ENCODE measurements at places on chromosomes 2 and 18.
A peak's percentile ranks its signal among the peaks of the same experiment; 100 is the strongest.

DNA sequence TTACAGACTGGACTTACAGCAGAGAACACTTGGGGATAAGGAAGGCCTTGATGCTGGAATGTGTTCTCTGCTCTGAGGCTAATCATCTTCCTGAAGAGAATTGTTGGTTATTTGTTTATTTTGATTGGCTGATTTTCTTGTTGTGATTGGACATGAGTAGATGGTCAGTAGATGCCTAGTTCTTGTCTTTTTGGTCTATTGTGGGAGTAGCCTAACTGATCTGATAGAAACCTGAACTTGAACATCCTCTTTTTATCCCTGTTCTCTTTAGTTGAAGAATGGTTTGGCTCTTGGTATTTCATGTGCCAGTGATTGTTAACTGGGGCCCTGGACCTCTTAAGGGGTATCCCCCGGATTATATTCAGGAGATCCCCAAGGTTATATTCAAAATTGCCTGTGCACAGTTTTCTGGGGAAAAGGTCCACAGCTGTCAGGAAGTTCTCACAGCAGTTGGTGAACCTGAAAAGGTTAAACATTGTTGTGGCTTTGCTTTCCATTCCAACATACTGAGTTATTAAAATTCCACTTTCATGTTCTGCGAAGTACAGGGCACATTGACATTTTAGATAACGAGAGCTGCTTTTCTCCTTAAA, 13.6 kb downstream of the TWSG1 start:
- no peak for DNase-seq

GRCh38 chr2:48474574-48475298, 55.2 kb upstream of the STON1 start:
- DNase-seq = peak; percentile 98

DNA sequence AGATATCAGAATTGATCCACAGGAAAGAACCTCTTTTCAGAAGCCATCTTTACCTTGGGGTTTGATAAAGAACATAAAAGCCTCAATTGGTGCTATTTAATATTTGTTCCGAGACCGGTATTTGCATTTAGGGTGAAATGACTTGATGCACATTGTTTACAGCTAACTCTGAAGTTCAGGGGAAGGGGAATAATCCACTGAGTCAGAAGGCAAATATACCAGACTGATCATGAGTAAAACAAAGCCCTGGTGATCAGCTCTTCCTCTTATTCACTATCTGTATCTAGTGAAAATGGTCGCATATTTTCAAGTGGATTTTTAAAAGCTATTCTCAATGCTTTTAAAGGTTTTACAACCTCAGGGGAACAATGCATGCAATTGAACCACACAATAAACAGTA, 53.0 kb upstream of the ATP8B1 start:
- DNase-seq = no peak

- DNase-seq = no peak
Measured at GRCh38 chr2:152395103-152395502, 60.1 kb downstream of the FMNL2 start.

DNA sequence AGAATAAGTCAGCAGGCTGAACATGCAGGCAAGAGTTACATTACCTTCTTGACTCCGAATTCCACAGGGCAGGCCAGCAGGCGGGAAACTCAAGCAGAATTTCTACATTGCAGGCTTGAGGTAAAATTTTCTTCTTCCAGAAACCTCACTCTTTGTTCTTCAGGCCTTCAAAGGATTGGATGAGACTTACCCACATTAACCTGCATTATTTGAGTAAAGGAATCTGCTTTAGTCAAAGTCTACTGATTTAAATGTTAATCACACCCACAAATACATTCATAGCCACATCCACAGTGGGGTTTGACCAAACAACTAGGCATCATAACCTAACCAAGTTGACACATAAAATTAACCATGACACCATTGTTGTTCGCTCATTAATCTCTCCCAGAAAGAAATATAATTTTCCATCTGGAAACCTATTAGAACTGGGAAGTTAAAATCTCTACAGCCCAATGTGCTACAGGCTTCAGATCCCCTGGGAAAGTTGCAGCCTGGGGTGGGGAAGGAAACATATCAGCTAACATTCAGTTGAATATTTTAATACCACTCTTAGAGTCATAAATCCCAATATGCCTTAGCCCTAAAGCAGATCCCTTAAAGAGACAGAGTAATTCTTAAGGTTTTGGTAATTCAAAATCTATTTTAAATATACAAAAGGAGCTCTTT, 468.2 kb upstream of the TNP1 start:
- DNase-seq = peak; percentile 76

- DNase-seq = no peak
Measured at GRCh38 chr2:19408592-19408991, 50.2 kb upstream of the OSR1 start.

- DNase-seq = peak; percentile 93
Measured at GRCh38 chr2:38959938-38960608, 70.4 kb downstream of the ARHGEF33 start.

- DNase-seq = no peak
Measured at GRCh38 chr2:145185696-145186095, 665.8 kb upstream of the ZEB2 start.

- DNase-seq = no peak
Measured at GRCh38 chr2:201072201-201072530, 365 bp downstream of the NDUFB3 start.

DNA sequence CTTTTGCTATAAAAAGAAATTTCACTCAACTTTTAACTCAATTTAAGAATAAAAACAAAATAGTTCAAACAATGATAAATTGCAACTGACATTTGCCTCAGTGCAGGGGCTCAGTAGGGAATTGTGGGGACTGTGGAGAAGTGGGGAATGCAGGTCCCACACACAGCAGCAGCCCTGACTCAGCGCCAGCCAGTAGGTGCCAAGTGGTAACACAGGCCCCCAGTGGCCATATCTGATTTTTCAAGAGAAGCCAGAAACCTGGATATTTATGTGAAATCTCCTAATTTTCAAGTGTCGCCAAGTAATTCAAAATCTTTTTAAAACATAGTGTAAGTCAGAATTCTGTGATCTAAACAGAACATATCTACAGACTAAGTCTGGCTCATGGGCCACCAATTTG, 186.3 kb downstream of the EN1 start:
- DNase-seq = no peak

DNA sequence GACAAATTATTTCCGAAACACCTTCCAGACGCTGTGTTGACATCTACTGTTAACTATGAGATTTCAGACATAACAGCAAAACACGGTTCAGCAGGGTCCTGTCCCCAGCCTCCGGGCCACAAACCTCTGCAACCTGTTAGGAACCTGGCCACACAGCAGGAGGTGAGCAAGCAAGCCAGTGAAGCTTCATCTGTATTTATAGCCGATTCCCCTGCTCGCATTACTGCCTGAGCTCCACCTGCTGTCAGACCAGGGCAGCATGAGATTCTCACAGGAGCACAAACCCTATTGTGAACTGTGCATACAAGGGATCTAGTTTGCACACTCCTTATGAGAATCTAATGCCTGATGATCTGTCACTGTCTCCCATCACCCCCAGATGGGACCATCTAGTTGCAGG, 31.1 kb downstream of the NDUFA10 start:
- no peak for DNase-seq

- DNase-seq = peak; percentile 16
Measured at GRCh38 chr2:172095905-172096625, 6.6 kb downstream of the DLX2 start.

DNA sequence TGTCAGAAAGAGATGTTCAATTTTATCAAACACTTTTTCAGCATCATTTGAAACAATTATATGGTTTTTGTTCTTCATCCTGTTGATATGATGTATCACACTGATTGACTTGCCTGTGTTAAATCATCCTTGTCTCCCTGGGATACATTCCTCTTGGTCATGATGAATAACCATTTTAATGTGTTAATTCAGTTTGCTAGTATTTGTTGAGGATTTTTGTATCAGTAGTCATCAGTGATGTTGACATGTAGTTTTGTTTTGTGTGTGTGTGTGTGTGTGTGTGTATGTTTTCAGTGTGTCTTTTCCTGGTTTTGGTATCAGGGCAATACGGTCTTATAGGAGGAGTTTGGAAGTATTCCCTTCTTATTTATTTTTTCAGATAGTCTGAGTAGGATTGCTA, 325.4 kb downstream of the ZNF804A start:
- DNase-seq = no peak

DNA sequence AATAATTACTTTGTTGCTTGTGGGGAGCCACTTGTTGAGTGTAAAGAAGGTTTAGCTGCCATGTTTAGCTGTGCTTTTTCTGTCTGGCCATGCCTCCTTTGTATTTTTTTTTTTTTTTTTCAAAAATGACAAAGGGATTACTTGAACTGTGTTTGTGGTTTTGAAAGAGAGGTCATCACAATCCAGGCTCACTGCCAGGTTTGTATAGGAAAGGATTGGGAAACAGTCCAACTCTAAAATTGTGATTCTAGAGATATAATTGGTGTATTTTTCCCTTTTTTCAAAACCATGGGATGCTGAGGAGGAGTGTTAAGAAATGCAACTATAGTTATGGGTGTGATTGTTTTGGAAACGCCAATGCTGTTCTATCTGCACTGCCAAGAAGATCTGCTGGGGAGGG, 4.3 kb downstream of the ITPRIPL1 start:
- no peak for DNase-seq

DNA sequence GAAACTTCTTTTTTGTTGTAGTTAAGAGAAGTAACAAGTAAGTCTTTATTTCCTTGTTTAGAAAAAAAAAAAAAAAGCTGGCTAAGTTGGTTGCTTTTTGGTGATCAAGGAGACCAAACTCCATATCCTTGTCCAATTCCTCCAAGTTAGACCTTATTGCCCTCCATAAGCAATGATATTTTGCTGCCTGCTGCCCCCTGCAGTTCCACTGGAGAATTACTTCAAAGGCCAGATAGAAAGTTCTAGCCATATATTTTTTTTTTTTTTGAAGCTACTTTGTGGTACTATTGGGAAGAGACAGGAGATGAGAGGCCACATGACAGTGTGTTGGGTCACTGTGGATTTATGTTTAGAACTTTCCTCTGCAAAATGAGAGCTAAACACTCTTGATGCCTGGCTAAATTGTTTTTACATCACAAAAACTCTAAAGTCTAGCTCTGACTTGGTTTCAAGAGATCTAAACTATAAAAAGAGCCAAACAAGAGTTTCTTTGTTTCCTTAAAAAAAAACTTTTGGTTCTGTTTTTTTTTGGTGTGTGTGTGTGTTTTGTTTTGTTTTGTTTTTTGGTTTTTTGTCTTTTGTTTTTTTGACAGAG, 80.7 kb upstream of the RASGRP3 start:
- DNase-seq = peak; percentile 33

GRCh38 chr2:64770137-64770780, 116.5 kb upstream of the SERTAD2 start:
- DNase-seq = no peak

DNA sequence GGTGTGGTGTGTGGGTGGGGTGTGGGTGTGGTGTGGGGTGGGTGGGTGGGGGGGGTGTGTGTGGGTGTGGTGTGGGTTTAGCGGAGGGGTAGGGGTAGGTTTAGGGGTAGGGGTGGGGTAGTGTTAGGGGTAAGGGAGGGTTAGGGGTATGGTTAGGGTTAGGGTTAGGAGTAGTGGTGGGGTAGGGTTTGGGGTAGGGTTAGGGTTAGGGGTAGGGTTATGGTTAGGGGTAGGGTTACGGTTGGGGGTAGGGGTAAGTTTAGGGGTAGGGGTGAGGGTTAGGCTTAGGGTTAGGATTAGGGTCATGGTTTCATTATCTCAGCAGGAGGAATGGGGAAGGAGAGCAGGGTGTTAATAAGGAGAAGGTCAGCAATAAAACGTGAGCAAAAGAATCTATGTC, 11.3 kb upstream of the PARD6G start:
- DNase-seq = no peak

- no peak for DNase-seq
Measured at GRCh38 chr2:103353774-103354173, 591.9 kb downstream of the TMEM182 start.

GRCh38 chr2:232931636-232932035, 61.6 kb downstream of the SNORC start:
- no peak for DNase-seq

DNA sequence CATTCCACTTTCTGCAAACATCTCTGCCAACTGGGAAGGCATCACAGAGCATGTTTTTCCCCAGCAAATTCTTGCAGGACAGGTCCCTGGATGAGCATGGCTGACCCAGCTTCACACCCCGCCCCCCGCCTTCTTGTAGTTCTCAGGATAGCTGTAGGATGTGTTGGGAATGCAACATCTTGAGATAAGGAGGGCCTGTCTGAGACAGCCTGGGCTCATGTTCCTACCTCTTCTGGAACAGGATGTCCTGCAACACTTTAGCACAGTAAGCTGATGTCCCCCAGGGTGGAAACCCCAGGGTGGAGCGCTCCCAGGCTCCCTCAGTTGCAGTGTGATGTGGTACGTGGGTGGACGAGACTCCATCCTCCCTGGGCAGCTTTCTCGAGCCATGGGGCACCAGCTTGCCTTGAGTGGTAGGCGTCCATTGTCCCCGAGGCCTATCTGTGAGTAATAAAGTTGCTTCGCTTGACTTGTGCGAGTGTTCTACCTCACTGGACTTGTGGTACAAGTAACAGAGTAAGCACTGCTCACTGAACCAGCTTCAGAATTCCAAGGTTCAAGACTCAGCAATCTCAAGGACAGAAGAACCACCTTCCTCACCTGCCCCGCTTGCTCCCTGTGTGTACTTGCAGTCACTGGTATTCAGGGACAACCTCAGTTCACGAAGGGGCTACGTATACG, 48.6 kb downstream of the EMX1 start:
- no peak for DNase-seq

GRCh38 chr2:1104364-1104763, 153.7 kb downstream of the SNTG2 start:
- DNase-seq = no peak

DNA sequence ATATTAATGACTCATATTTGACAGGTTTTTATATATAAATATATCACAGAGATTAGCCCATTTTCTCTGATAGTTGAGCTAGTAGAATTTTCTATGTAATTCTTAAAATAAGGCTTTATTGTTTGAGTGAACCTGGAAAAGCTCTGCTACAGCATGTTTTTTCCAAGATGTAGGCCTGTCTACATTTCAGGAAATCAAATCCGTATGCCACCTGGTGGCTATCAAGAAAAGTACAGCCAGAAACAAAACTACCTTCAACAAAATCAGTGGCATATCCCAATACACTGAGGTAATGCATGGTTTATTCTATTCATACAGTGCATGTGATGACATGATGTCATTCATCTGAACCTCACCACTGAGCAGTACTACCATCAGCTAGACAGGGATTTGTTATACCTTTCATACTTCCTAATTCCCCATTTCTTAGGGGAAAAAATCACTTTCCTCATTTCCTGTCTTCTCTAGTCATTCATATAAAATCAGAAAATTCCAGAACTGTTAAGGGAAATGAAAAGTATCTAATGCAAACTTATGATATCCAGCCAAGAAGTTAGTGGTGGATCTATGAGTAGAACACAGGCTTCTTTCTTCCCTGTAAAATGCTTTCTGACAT, 310.4 kb upstream of the SYT4 start:
- peak; percentile 35 for DNase-seq

- peak; percentile 88 for DNase-seq
Measured at GRCh38 chr2:179622112-179622511, 239.3 kb downstream of the ZNF385B start.

- peak; percentile 52 for DNase-seq
Measured at GRCh38 chr2:1707771-1708418, 36.4 kb downstream of the PXDN start.
